ENCODE measurements at places on chromosomes 3 and 15. TPM values are rescaled to one million over a fixed set of nuclear protein-coding genes. Genes with fewer than 3 reads are reported as not detected.

DNA sequence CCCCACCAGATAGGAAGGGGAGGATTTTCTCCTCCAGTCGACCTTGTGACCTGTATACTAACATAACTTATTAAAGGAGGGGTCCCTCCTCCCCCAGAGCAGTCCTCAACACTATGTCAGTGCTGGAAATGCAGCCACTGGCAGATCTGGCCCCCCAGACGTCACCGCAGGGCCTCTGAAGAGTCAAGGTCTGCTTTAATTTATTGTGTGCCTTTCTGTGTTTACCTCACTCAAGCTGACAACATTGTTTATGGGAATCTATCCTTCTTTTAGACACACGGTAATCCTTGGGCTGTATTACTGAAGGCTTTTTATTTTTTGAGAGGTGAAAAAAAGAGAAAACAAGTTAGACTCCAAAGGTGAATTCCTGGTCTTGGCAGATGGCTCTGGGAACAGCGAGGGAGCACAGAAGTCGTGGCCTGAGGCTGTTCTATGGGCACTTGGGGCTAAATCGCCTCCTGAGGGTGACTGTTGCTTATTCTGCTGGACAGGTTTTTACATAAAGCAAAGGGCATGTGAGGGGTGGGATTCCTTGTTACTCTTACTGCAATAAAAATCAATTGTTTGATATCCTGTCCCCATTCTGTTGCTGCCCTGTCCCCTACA lies 13.5 kb upstream of the NR2C2 start:
- H3K4me3 ChIP-seq, result no peak overlapping the region

DNA sequence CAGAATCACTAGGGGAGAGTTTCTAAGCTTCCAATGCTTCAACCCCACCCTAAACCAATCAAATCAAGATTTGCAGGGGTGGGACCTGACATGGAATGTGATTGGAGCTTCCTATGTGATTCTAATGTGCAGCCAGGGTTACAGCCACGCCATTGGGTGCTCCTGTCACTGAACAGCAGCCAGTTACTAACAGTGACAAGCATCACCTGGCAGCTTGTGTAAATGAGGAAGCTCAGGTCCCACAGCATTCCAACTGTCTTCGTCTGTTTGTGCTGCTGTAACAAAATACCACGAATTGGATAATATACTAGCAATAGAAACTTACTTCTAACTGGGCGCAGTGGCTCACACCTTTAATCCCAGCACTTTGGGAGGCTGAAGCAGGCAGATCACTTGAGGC lies 294.9 kb downstream of the SHQ1 start:
- H3K4me3 ChIP-seq, result no peak overlapping the region
- no peak overlapping the region for H3K27ac ChIP-seq
- no peaks in the 10 kb centered on the region for H3K27me3 ChIP-seq

DNA sequence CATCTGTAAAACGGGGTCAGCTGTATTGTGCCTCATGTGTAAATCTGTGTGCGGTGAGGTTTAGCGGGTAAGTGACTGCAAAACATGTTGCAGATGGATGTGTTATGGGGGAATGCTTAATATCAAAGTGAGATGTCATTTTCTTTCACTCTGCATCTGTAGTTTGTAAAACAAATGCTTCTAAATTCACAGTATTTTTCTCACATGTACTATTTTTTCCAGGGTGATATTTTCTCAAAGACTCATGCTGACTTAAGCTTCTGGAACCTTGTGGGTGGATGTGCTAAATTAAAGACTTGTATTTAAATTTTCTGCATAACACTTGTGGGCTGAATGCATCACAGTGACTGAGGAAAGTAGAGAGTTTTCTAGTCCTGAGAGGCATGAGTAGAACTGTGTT lies 115.2 kb upstream of the TP63 start:
- no peak for DNase-seq
- H3K27ac ChIP-seq, result no peak overlapping the region
- no peaks in the 10 kb centered on the region for H3K36me3 ChIP-seq
- no peak overlapping the region for H3K4me3 ChIP-seq
- H3K4me1 ChIP-seq, result no peaks in the 10 kb centered on the region

- DNase-seq, result no peak
- no peaks in the 10 kb centered on the region for H3K36me3 ChIP-seq
- H3K27me3 ChIP-seq, result no peaks in the 10 kb centered on the region
- H3K4me1 ChIP-seq, result no peaks in the 10 kb centered on the region
- H3K27ac ChIP-seq, result no peak overlapping the region
Observed at GRCh38 chr3:11290743-11291680, 18.8 kb downstream of the ATG7 start.

GRCh38 chr3:144840866-144841265 lies 869.2 kb downstream of the DIPK2A start:
- H3K27ac ChIP-seq, result no peak overlapping the region
- no peak overlapping the region for H3K4me3 ChIP-seq
- H3K27me3 ChIP-seq, result no peaks in the 10 kb centered on the region
- DNase-seq, result no peak
- no peaks in the 10 kb centered on the region for H3K4me1 ChIP-seq
- H3K36me3 ChIP-seq, result no peaks in the 10 kb centered on the region

DNA sequence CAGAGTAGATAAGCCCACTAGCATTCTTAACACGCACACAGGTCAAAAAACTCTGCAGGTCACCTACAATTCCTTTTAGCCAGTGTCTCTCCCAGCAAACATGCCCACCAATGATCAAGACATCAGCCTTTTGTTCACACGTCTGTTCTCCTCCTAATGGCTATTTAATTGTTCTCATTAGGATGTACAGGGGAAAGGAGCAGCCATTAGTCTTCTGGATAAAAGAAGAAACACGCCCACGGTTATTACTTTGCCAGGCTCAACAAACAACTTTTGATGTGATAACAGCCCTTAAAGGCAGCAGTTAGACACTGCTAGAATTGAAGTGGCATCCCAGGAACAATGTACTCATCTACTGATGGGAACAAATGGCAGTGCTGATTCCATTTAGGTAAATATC lies 108.8 kb downstream of the NTRK3 start:
- no peak for DNase-seq
- no peak overlapping the region for H3K4me3 ChIP-seq
- H3K36me3 ChIP-seq, result no peaks in the 10 kb centered on the region
- H3K27me3 ChIP-seq, result no peaks in the 10 kb centered on the region

- no peak overlapping the region for H3K27ac ChIP-seq
- H3K27me3 ChIP-seq, result no peaks in the 10 kb centered on the region
- no peak for DNase-seq
Observed at GRCh38 chr3:21830541-21830940, 79.5 kb upstream of the ZNF385D start.

DNA sequence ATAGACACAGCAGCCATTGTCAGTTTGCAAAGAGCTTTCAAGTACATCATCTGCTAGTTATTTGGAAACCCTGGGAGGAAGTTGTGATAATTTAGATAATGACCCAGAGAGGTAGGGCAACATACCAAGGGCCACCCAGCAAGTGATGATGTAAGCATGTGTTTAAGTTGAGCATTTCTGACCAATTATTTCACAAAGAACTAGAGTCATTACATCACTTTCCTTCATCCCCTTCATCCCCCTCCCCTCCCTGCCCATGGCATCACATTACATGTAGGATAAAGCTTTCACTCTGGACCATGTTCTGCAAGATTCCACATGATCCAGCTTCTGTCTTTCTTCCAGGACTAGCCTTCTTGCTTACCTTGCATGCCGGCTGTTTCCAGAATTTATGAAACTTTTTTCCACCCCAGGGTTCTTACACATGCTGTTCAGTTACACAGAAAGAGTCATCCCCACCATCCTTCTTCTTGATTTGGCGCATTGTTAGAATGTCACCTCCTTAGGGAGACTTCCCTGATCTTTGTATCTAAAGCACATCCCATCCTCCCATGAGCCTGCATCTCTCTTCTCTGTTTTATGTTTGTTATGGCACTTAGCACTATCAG lies 71.3 kb downstream of the PTPRG start:
- no peak for DNase-seq
- H3K27ac ChIP-seq, result no peak overlapping the region
- H3K4me3 ChIP-seq, result no peak overlapping the region
- peaks cover 7% of the 10 kb centered on the region for H3K4me1 ChIP-seq

GRCh38 chr3:100913870-100914648 lies 79.2 kb downstream of the ABI3BP start:
- no peaks in the 10 kb centered on the region for H3K4me1 ChIP-seq
- no peaks in the 10 kb centered on the region for H3K27me3 ChIP-seq
- H3K4me3 ChIP-seq, result no peak overlapping the region
- no peak for DNase-seq

DNA sequence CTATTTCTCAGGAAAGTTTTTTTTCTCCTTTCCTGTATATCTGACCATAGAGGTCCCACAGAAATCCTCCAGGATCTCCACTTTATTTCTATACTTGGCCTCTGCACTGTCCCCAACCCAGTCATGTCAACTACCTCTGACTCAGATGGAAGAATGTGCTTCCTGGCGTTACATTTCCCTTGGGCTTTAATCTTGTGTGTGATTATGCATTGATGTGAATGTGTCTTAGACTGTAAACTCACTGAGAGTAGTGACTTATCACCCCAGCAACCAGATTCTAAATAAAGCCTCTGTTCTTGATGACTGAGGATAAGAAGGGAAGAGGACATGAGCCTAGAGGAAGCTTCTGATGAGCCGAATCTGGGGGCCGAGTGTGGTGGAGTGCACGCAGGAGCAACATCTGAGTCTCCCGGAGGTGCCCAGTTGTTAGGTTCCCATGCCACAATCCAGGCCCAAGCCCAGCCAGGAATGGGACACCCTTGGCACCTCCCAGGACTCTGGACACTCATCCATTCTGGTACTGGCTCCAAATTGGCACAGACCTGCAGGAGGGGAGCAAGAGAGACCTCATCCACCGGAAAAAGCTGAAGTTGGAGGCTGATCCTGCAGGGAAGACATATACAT lies 32.1 kb upstream of the HEG1 start:
- H3K27ac ChIP-seq, result no peak overlapping the region
- H3K27me3 ChIP-seq, result no peaks in the 10 kb centered on the region
- H3K36me3 ChIP-seq, result no peaks in the 10 kb centered on the region
- no peak overlapping the region for H3K4me3 ChIP-seq

DNA sequence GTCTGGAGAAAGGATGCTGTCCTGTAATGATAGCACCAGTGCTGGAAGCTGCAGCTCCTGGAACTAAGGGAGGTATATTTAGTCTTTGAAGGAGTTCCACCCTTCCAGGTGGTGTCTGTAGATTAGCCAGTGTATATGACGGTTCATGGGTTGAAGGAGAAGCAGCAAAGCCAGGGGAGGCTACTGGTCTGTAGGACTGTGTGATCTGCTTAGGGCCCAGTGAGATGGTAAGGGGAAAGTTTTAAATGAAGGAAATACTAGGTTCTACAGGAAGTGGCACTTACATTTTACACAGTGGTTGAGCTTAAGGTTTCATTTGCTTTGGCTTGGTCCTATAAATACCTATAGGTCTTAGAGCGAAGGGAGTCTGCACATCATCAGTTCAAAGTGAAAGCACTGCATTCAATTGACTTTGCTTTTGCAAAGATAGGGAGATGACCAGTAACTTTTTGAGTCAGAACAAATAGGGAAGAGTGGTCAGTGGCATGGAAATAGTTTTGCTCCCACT lies 5.6 kb downstream of the SLC25A38 start:
- H3K27me3 ChIP-seq, result no peaks in the 10 kb centered on the region
- no peak overlapping the region for H3K4me3 ChIP-seq
- no peak for DNase-seq
- peaks cover 11% of the 10 kb centered on the region for H3K4me1 ChIP-seq
- H3K27ac ChIP-seq, result no peak overlapping the region

DNA sequence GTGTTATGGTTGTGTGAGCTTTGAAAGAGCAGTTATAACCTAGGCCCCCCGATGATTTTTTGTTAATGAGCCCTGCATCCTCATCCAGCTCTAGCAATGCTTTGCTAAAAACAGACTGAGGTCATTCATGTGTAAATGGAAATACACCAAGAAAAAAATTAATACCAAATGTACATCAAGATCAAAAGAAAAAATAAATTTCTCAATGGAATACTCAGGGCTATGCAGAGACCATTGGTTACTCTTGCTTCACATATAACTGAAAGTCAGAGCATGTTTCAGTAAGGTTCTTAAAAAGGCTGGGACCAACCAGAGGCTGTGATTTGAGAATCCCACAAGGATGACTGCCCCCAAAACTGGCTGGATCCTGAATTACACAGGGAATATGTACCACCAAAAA lies 48.0 kb downstream of the ARHGAP31 start:
- no peaks in the 10 kb centered on the region for H3K27me3 ChIP-seq
- H3K27ac ChIP-seq, result no peak overlapping the region
- H3K4me1 ChIP-seq, result no peaks in the 10 kb centered on the region

GRCh38 chr15:51085764-51086163 lies 8.9 kb downstream of the TNFAIP8L3 start:
- no peaks in the 10 kb centered on the region for H3K36me3 ChIP-seq
- no peaks in the 10 kb centered on the region for H3K4me1 ChIP-seq
- H3K27ac ChIP-seq, result no peak overlapping the region
- DNase-seq, result no peak
- H3K4me3 ChIP-seq, result no peak overlapping the region

DNA sequence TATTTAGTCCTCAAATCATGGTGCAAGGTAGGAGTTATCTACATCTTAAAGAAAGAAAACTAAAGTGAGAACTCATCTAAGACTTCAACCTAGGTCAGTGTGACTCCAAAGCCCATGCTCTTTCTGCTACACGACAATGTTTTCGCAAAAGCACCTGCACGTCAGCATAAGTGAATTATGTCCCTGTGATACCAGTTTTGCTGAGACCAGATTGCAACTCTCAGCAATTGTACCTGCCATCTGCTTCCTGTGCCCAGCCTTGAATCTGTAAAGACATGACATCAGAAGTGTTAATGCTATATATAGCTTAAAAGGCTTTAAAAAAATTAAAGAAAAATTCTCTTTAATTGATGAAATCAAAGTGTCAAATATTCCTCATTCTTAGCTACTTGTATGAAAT lies 43.4 kb downstream of the RETNLB start:
- no peaks in the 10 kb centered on the region for H3K36me3 ChIP-seq
- H3K27ac ChIP-seq, result no peak overlapping the region
- no peaks in the 10 kb centered on the region for H3K27me3 ChIP-seq
- H3K4me3 ChIP-seq, result no peak overlapping the region

GRCh38 chr3:141279077-141279967 lies 47.7 kb downstream of the PXYLP1 start:
- no peaks in the 10 kb centered on the region for H3K4me1 ChIP-seq
- H3K27me3 ChIP-seq, result no peaks in the 10 kb centered on the region
- no peak for DNase-seq
- H3K27ac ChIP-seq, result no peak overlapping the region
- no peak overlapping the region for H3K4me3 ChIP-seq

- H3K27ac ChIP-seq, result no peak overlapping the region
- H3K4me1 ChIP-seq, result peaks cover 4% of the 10 kb centered on the region
- no peak overlapping the region for H3K4me3 ChIP-seq
- H3K27me3 ChIP-seq, result no peaks in the 10 kb centered on the region
- DNase-seq, result no peak
Observed at GRCh38 chr3:73021301-73021835, 24.8 kb downstream of the PPP4R2 start.

The SLC51A gene
- 1.2 TPM for polyA plus RNA-seq

The GOLGA6L26 gene
- not detected for polyA plus RNA-seq

The GPR27 gene
- polyA plus RNA-seq, result 4.6 TPM

The CFAP20DC gene
- polyA plus RNA-seq, result 0.38 TPM

The PFKFB4 gene
- 8.1 TPM for polyA plus RNA-seq

The UACA gene
- polyA plus RNA-seq, result 39.5 TPM

The ST8SIA2 gene
- 0.02 TPM for polyA plus RNA-seq

The FBXO40 gene
- not detected for polyA plus RNA-seq

The RAD18 gene
- 1.2 TPM for polyA plus RNA-seq

The TUSC7 gene
- polyA plus RNA-seq, result not detected

The EPB42 gene
- not detected for polyA plus RNA-seq

The SSUH2 gene
- polyA plus RNA-seq, result 0.42 TPM

The ADCY5 gene
- polyA plus RNA-seq, result 9.1 TPM

The UNC13C gene
- under 0.01 TPM for polyA plus RNA-seq

The RASGRF1 gene
- 8.4 TPM for polyA plus RNA-seq

The KNL1 gene
- polyA plus RNA-seq, result 0.02 TPM
